WTC11 (cell line): ENCODE measurements at places on chromosomes 5 and 9.

DNA sequence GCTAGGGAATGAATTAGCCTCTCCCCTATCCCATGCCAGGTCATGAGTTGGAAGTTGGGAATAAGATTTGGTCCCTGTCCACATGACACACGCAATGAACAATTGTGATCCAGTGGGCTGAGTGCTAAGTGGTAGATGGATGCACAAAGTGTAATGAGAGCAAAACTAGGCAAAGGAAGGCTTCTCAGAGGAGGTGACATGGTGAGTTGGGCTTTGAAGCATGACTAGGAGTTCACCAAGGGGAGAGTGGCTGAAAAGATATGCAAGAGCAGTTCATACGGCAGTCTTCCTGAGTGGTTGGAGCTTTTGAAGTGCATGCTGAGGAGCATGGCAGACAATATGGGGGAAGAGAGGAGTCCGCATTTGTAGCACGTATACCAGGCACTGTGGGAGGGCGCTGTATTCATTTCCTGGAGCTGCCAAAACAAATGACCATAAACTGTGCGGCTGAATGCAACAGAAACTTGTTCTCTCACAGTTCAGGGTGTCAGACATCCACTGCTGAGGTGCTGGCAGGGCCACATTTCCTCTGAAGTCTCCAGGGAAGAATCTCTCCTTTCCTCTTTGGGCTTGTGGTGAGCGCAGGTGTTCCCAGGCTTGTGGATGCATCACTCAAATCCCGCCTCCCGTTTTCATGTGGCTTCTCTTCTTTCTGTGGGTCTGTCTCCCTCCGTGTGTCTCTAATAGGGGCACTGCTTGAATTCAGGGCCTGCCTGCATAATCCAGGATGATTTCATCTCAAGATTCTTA is 49.5 kb downstream of the NSG2 start:
- DNase-seq, result no peak

GRCh38 chr9:38181866-38182265 is 112.8 kb upstream of the SHB start:
- no peak for DNase-seq

- no peak for DNase-seq
Measured at GRCh38 chr9:107881626-107882300, 392.2 kb upstream of the KLF4 start.

GRCh38 chr5:138649775-138650174 is 74.6 kb upstream of the HSPA9 start:
- no peak for DNase-seq

DNA sequence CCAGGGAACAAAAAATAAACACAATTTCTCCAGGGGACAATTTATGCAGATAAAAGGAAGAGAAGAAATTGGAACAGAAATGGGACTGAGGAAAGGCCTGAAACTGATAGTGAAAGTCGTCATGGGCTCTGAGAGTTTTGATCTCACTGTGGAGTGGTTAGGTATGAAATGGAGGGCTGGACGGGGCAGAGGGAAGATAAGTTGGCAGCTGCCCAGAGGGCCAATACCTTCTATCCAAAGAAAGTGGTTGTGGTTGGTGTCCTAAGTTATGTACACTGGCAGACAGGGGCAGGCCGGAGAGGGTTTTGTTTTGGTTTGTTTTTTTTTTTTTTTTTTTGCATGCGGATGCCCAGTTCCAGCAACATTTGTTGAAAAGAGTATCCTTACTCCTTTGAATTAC is 46.1 kb downstream of the ZNF618 start:
- DNase-seq, result no peak

DNA sequence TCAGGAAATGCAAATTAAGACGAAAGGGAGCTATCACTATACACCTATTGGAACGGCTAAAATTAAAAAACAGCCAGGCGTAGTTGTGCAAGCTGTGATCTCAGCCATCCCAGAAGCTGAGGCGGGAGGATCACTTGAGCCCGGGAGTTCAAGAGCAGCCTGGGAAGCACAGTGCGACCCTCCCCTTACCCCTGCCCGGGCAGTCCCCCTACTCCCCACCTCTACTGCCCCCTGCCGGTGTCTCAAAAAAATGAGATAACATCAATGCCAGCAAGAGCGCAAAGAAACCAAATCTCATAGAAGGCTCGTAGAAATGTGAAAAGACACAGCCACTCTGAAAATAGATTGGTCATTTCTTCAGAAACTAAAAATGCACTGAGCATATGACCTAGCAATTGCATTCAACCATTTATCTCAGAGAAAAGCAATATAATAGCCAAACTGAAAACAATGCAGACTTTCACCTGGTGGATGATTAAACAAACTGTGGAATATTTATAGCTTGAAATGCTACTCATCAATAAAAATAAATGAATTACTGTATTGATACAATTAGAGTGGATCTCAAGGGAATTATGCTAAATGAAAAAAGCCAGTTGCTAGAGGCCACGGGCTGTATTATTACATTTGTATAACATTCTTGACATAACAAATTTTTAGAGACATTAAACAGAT is 20.6 kb downstream of the OR2V2 start:
- peak; percentile 90 for DNase-seq

- DNase-seq, result no peak
Measured at GRCh38 chr9:72583370-72583769, 62.0 kb downstream of the TMC1 start.

- no peak for DNase-seq
Measured at GRCh38 chr9:38355517-38356120, 36.9 kb upstream of the ALDH1B1 start.

GRCh38 chr5:167406513-167406912 is 884.9 kb upstream of the WWC1 start:
- DNase-seq, result no peak

GRCh38 chr9:136943291-136944211 is 987 bp downstream of the FBXW5 start:
- DNase-seq, result peak; percentile 49

DNA sequence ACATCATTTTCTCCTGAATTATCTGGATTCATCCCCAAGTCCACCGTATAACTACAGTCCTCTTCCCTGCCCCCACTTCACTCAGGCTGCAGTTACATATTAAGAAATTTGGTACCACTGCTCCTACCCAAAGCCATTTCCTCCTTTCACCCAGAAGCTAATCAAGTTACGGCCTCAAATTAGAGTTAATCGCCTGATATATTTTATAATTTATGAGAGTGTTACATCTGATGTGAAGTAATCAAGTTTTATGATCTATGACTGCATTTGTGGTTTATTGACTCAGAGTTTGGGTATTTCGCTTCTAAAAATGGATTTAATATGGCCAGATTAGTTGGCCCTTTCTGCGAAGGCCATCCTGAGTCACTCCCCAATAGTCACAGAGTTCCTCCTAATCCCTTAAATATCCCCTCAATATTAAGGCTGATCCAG is 223.6 kb upstream of the KIF2A start:
- no peak for DNase-seq

GRCh38 chr5:16894236-16895057 is 41.6 kb downstream of the MYO10 start:
- no peak for DNase-seq

DNA sequence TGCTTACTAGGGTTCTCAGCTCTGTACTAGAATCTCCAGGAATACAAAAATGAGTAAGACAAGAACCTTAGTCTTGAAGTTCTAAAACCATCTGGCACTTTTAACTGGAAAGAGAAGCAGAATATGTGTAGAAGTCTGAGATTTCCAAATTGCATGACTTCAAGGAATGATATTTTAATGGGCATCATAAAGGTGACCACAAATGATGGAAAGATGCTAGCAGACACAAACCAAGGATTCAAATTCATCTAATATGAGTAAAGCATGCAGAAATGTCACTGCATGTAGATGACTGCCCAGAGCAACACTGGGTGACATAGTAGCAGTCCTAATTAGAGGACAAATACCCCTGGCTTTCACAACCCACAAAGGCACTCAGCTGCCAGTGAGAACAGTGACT is 117.2 kb downstream of the RPS23 start:
- DNase-seq, result no peak

- DNase-seq, result no peak
Measured at GRCh38 chr5:56523790-56524575, 290.9 kb upstream of the ANKRD55 start.

DNA sequence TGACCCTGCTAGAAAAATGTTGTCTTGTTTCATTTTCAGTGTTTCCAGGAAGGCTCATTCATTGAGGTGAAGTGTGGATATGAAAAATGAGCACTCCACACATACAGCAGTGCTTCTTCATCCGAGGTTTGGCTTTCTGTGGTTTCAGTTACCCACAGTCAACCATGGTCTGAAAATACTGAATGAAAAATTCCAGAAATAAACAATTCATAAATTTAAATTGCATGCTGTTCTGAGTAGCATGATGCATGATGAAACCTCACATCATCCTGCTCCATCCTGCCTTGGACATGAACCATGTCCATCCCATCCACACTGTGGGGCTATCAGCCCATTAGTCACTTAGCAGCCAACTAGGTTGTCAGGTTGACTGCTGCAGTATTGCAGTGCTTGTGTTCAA is 10.4 kb upstream of the SLC45A2 start:
- DNase-seq, result no peak

DNA sequence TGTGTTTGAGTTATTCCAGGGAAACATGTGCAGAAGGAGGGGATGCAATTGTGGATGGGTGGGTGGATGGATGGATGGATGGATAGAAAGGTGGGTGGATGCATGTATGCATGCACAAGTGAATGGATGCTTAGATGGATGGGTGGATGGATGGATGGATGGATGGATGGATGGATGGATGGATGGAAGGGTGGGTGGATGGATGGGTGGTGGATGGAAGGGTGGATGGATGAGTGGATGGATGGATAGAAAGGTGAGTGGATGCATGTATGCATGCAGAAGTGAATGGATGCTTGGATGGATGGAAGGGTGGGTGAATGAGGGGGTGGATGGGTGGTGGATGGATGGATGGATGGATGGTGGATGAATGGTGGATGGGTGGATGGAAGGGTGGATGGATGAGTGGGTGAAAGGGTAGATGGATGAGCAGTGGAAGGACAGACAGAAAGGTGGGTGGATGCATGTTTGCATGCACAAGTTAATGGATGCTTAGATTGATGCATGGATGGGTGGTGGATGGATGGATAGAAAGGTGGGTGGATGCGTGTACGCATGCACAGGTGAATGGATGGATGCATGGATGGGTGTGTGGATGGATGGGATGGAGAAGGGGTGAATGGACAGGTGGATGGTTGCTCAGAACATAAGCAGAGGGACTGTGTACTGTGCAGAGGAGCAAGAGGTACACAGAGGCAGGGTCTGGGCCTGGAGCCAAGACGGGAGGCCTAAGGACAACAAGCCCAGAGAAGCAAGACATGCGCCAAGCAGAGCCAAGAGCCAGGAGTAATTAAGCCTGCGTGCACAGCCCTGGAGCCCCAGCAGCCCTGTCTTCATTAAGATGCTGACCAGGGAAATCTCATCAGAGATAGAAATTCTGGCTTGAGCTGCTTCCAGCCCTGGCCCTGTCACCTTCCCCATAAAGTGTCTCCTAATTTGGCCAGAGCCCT is 84.6 kb upstream of the PPP1R26 start:
- no peak for DNase-seq

DNA sequence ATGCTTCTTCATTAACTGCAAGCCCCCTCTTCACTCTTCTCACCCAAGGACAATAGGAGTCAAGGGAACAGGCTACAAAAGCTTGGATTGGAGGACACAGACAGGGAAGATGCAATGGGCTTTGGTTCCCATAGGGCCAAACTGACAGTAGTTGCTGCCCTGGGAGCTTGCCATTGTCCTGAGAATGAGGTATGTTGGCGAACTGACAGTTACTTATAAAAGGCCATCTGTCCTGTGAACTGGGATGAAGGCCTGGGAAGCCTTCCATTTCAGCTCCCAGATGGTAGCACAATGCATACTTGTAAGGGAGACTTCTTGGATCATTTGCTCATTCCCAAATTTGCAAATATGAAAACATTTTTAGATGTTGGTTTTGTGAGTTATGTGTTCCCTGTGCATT is 88.9 kb downstream of the SNCAIP start:
- DNase-seq, result no peak

DNA sequence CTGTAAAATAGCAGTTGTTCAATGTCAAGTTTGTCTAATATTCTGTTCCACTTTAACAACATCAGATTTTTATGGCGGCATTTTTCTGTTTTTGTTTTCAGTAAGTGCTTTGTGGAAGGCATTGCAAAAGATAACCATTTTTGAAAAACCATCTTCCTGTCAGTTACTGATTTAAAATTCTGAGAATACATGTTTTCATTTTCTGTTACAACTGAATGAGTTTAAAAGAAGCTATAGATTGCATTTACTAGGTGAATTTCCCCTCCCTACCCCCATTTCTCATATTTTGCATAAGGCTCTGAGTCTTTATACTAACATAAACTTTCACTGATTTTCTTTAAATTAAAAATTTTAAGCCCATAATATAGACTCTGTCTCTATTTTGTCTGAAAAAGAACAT is 4.6 kb upstream of the ERAP2 start:
- DNase-seq, result no peak

- DNase-seq, result no peak
Measured at GRCh38 chr9:19703702-19704101, 85.1 kb downstream of the SLC24A2 start.

DNA sequence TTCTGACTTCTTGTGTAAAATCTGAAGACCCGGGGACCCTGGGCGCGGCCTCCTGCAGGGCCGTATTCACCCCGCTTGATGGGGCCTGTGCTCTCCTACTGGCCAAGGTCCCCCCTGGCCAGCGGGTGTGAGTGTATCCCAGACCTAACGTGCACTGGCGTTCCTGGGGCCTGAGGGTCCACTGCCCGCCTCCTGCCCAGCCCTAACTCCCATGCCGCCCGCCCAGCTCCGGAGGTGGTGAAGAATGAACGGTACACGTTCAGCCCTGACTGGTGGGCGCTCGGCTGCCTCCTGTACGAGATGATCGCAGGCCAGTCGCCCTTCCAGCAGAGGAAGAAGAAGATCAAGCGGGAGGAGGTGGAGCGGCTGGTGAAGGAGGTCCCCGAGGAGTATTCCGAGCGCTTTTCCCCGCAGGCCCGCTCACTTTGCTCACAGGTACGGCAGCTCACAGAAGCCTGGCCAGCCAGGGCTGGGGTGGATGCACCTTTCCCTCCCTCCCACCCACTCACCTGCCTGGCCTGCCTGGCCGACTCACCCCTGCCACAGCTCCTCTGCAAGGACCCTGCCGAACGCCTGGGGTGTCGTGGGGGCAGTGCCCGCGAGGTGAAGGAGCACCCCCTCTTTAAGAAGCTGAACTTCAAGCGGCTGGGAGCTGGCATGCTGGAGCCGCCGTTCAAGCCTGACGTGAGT is 9.5 kb downstream of the GRK6 start:
- no peak for DNase-seq
